ENCODE measurements at places on chromosomes 1 and 21.

DNA sequence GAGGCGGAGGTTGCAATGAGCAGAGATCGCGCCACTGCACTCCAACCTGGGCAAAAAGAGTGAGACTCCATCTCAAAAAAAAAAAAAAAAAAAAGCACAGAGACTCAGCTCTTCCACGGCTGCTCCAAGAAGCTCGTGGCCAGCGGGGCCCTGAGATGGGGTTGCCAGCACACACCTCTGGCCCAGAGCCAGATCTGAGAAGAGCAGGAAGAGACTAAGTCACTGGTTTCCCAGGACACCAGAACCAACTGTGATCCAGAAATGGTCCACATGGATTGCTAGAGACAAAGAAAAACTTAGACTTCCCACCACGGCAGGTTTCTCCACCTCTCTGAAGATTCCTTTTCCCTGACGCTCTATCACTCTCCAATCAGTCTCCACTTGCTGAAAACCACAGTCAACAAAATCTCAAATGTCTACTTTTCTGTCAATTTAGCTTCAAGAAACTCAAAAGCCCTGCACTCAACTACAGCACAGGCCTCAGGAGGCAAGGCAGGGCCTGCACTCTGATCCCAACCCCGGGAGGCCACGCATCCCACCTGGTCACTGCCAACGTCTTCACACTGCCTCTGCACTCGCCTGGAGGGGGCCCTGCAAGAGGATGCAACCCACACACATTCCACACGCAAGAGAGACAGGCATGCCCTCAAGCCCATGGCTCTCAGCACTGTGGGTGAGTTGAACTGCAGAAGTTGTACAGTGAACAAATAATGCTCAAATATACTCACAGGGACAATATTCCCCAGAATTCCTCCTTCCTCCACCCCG is 79.0 kb downstream of the NPHP4 start:
- no peak for DNase-seq

- DNase-seq, result no peak
Observed at GRCh38 chr1:1672181-1672965, 13.6 kb upstream of the CDK11B start.

GRCh38 chr1:14128096-14128495 is 428.1 kb downstream of the PRDM2 start:
- DNase-seq, result no peak

GRCh38 chr1:195113471-195113870 is 1494.8 kb downstream of the KCNT2 start:
- DNase-seq, result no peak

GRCh38 chr1:191912517-191912916 is 245.7 kb upstream of the RGS18 start:
- DNase-seq, result no peak

- DNase-seq, result peak; percentile 50
Observed at GRCh38 chr1:12166834-12167492, at the start of gene TNFRSF1B. Gene TNFRSF1B (plus strand): TSS chr1:12166991. CDS start chr1:12167092, 101 bp downstream.

GRCh38 chr21:45959779-45960390 is 21.7 kb upstream of the COL6A1 start:
- no peak for DNase-seq

- no peak for DNase-seq
Observed at GRCh38 chr1:231913493-231913892, 286.9 kb downstream of the DISC1 start.

DNA sequence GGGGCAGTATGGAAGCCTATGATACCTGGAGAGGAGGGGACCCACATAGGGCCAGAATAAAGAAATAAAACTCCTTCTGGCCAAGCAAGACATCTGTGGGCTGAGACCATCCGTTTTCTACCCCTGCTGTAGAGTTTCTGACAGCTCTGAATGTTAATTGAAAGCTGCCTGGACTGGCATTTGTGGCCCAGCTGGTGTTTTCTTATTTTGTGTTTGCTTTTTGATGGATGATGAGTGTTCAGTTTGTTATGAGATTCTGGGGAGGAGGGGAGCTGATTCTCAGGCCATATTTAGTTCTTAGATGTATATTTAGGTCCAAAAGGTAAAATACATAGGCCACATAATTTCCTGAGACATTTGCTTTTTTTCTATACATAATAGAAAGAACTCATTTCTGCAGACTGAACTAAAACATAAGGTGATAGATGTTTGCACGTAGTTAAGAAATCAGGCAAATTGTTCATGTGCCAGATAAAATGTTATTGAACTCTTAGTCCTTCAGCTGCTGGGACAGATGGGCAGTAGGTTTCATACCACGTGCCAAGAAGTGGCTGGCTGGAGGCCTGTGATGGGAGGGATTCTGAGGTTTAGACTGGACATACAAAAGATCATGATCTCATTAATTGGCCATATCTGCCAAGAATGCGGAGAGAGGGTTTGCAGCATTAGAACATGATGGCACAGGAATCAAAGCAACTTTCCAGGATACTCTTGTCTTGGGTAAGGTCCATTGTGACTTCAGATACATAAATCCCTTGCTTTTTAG is 54.1 kb downstream of the DSCAM start:
- DNase-seq, result no peak

GRCh38 chr1:240058049-240058448 is 33.6 kb upstream of the FMN2 start:
- DNase-seq, result no peak

GRCh38 chr1:217472915-217473314 is 158.0 kb downstream of the GPATCH2 start:
- DNase-seq, result no peak

DNA sequence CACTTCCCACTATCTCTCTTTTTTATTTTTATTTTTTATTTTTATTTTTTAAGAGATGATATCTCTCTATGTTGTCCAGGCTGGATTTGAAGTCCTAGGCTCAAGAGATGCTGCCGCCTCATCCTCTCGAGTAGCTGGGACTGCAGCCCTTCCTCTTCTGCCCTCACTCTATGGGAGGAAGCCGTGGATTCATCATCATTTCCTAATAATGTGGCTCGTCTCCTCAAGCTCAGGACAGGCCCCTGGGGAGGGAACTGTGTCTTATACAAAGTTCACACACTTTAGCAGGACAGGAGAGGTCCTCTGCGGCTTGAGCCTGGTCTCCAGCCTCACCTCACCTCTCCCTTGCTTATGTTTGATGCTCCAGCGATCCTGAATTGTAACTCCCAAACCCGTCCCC is 16.5 kb upstream of the IFFO2 start:
- DNase-seq, result no peak

DNA sequence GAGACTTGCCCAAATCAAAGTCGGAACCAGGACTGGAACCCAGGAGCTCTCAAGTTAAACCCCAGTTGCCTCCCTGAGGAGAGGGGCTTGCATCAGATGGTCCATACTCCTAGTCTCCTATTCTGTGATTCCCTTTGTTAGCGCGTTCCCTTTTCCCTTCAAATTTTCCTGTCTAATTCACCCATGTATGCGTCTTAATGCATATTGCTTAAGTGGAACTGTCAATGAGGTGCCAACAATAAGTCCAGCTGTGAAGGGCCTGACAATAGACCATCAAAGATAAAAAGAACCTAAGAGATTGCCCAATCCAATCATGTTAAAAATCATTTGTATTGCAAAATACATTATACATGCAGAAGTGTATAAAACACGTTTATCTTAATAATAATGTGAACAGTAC is 634 bp upstream of the SPATA6 start:
- no peak for DNase-seq

DNA sequence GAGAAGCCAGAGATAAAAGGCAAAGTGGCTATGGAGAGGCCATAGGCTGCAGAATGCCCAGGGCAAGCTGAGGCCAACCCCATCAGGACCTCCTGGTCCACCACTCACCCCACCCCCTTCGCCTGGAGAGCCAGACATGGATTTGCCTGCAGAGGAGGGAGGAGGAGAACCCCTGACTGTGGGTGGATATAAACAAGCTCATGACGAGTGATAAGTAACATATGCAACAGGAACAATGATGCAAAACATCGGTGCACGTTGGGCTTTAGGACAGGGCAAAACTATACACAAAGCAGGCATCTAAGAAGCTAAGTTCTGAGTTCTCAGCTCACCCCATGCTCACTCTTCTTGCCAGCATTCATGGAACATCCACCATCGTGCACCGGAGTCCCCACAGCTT is 150.3 kb downstream of the ETS2 start:
- DNase-seq, result no peak

GRCh38 chr1:25784575-25785051 is 15.4 kb upstream of the SELENON start:
- no peak for DNase-seq

DNA sequence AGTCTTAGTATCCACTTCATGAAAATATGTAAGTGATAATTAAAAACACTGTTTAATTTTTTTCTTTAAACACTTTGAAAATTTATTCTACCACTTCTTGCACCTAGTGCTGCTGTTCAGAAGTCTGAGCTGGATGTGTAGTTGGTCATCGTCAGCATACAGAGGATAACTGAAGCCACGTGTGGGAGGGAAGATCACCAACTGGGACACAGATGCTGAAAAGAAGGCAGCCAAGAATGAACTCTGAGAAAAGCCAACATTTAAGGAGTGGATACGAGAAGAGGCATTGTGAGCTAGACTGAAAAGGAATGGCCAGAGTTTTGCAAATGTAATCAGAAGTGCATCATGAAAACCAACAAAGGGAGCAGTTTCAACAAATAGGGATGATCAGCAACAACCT is 24.6 kb upstream of the CLCA4 start:
- no peak for DNase-seq

GRCh38 chr1:147109762-147110161 is 62.5 kb downstream of the PRKAB2 start:
- no peak for DNase-seq

GRCh38 chr1:194175251-194175650 is 988.8 kb upstream of the B3GALT2 start:
- DNase-seq, result no peak

DNA sequence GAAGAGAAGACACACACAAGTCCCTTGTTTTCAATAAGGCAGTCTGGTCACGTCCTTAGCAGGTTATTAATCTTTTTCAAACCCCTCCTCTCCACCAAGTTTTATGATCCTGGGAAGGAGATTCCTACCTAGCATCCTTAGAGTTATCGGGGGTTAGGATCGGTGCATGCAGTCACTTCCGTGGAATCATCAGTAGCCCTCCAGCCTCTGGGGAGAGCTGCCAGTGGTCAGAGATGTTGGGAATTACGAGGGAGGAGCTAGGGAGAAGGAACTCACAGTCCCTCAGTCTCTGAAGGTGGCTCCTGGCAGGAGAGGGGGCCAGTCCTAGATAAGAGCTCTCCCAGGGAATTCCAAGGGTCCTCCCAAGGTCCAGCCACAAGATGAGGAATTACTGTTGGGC is 57.7 kb upstream of the ATP5PO start:
- no peak for DNase-seq

GRCh38 chr1:2156866-2157265 is 37.7 kb downstream of the FAAP20 start:
- DNase-seq, result no peak

DNA sequence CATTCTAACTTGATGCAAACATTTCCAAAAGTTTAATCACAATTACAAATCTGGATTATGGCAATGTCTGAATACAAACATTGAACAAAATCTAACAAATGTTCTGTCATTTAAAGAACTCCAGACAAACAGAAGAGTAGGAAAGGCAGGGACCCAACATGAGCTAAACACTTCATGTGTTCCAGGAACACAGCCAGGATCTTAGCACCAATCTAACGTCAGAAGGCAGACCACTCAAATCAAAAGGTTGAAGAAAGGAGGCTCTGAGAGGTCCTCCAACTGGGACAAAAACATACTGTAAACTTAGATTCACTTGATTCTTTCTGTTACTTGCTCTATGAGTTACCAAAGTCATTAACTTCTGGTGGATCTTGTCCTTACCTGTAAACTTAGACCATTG is 374.0 kb downstream of the NEGR1 start:
- DNase-seq, result no peak

DNA sequence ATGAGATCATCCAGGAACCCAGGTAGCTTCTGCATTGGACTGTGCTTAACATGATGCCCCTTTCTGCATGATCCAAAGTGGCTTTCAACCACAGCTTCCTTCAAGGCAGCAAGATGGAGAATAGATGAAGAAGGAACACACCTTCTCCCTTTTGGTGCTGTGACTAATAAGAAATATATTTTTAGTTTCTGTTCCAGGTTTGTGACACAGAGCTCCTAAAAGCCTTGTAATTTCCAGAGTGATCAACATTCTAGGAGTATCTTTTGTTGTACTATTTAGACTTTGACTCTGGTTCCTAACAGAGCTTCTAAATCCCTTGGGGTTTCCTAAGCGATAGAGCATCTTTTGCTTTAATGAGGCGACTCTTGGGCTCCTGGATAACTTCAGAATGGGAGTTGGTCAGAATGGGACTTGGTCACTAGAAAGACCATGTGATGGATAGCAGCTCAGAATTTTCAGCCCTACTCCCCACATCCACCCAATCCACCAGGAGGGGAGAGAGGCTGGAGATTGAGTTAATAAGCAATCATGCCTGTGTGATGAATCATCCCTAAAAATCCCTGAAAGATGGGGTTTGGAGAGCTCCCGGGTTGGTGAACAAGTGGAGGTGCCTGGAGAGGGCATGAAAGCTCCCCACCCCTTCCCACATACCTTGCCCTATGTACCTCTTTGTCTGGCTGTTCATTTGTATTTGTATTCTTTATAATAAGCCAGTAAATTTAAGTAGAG is 134.8 kb downstream of the FGGY start:
- DNase-seq, result no peak

GRCh38 chr1:151805066-151805820 is at the start of gene LINGO4:
Gene LINGO4 (minus strand): TSS chr1:151805419. CDS start chr1:151802704, 2,715 bp downstream.
- no peak for DNase-seq

GRCh38 chr1:233575450-233575849 is 38.5 kb upstream of the KCNK1 start:
- DNase-seq, result no peak

Measured in stimulated activated CD8-positive, alpha-beta memory T cell treated with anti-CD3 and anti-CD28 coated beads, Interleukin-7, amount 100 ng/mL, for 1 hour (primary cell).